ENCODE measurements at places on chromosomes 7 and 10.

DNA sequence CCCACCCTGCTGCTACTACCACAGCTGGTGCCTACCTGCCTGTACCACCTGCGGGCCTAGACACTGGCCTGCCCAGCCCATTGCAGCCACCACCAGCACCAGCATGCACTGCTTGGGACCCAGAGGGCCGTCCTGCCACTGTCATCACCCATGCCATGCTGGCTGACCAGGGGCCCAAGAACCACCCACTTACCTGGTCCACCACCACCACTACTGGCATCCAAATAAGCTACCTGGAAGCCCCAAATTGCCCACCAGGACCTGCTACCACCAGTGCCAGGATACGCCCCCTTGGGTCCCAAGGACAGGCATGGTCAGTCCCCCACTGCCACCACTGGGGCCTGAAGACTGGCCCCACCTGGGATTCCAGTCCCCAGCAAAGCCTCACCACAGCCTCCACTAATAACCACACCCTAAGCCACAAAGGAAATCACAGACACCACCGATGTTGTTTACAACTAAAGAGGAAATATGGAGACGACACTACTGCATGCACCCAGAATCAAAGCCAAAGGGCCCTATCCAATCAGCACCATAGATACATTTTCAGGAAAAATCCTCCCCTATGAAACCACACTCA is 70.5 kb upstream of the DIP2C start:
- no peak for DNase-seq

- peak; percentile 87 for DNase-seq
Measured at GRCh38 chr10:689452-690371, at the start of gene DIP2C. DIP2C (minus strand) TSS chr10:689668; CDS start chr10:689578, 90 bp downstream.

DNA sequence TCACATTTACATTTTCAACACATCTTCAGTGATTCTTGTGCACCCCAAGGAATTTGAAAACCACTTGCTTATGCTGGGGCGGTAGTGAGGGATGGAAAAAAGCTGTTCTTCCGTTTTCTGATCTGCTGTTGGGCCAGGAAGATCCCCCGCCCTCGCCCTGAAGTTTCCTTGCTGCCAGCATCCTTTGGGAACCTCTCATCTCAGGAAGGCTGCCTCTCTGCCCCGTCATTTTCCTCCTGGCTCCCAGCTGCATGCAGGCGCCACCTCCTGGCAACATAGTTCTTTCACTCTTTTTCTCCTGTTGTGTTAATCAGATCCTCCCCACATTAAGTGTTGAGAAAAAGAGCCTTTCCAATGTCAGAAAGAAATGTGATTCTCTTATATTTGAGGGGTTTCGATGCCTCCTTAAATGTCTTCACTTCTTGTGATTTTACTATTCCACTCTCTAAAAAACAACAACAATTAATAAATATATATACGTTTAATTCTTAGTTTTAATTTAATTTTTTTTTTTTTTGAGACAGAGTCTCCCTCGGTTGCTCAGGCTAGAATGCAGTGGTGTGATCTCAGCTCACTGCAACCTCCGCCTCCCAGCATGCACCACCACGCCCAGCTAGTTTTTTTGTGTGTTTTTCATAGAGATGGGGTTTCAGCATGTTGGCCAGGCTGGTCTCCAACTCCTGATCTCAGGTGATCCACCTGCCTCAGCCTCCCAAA is 122.9 kb downstream of the RALA start:
- peak; percentile 87 for DNase-seq

GRCh38 chr7:47254081-47254977 is 327.6 kb downstream of the TNS3 start:
- peak; percentile 84 for DNase-seq

- DNase-seq: no peak
Measured at GRCh38 chr10:69742356-69742695, 59.4 kb upstream of the COL13A1 start.

- peak; percentile 76 for DNase-seq
Measured at GRCh38 chr7:131654668-131655326, 98.4 kb upstream of the PODXL start.

DNA sequence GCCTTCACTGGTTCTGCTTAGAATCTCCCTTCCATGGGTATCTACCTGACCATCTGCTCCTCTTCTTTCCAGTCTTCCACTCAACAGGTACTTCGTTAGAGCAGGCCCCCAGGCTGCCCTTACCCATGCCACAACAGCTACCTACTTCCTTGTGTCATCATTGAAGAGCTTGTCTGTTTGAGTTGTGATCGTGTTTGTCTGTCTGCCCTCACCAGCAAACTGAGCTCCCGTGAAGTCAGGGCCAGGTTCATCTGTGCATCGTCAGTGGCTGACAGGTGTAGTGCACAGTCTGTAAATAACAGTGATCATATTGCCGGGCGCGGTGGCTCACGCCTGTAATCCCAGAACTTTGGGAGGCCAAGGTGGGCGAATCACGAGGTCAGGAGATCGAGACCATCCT is 5.0 kb downstream of the NIPSNAP2 start:
- no peak for DNase-seq
